Erythroblast (primary cell): ENCODE measurements at places on chromosomes 2 and 18.

GRCh38 chr2:26136451-26136850, 36.4 kb upstream of the GAREM2 start:
- DNase-seq: no peak

DNA sequence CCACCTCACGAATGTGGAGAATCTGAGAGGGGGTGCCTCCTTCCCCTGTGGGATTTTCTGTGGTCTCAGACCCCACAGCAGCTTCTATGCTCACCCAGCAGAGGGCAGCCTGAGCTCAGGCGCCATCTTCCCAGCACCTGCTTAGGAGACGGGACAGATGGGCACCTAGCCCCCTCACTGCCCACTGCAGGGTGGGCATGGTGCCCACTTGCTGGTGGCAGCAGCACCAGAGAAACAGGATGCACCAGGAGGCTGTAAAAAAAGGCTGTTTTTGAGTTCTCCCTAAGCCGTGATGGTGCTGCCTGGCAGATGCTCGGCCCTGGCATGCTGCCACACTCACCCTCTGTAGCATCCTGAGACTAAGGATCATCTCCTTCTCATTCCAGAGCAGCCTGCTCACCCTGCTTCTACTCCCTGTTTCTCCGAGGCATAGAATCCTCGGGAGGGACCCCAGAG, 19.1 kb upstream of the SLC20A1 start:
- DNase-seq: peak; percentile 58

DNA sequence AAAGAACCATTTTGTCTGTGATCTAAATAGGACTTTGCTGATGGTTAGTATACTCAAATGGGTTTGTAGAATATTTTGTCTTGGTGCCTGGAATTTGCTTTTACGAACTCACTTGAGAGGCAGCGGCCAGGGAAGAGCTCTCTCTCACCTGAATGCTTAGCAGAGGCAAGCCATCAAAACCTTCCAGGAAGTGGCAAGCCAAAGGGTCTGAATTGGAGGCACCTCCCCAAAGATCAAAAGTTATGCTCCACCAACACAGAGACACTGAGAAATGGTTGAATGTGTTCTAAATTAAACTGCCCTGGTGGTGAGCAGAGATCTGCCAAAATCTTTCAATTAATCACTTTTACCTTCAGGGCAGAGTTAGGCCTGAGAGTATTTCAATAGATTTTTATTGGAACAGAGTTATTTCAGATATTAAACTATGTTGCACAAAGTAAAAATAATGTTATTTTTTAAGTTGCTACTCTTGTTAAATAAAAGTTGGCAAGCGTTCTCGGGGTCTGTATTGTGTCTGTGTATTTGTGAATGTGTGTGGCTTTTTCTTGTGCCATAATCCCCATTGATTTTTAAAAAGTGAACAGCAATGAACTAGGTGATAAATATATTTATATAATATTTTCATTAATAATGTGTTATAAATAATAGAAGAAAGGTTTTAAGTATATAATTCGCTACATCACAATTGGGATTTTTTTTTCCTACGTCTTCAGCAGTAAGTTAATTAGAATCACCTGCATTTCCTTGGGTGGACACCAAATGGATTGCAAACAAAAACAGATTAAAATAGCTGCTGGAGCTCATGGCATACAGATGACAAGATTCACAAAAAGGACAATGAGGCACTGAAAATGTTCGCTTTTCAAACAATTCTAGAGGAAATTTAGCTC, 416.1 kb downstream of the ARHGAP15 start:
- no peak for DNase-seq

DNA sequence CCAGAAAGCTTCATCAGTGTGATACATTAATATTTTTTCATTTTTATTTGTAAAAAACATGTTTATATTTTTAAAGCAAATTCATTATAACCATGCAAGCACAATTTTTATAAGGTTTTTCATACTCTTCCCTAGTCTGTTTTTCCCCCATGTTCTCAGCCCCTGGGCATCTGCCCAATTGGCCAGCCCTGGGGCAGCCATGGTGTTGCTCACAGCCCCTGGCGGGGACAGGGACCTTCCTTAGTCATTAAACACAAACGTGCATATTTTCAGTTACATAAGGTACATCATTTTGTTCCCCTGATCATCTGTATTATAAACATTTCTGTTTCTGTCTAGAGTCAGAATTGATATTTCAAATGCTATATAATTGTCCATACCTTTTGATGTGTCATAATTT, 150.0 kb downstream of the ESCO1 start:
- DNase-seq: no peak
